ENCODE measurements at places on chromosomes 12 and 14.

GRCh38 chr14:51290132-51290531 is 50.1 kb downstream of the TMX1 start:
- no peak for DNase-seq

- DNase-seq: no peak
Observed at GRCh38 chr12:23217158-23217557, 592.2 kb downstream of the ETNK1 start.

GRCh38 chr14:64409126-64409920 is 21.2 kb downstream of the MTHFD1 start:
- DNase-seq: no peak

DNA sequence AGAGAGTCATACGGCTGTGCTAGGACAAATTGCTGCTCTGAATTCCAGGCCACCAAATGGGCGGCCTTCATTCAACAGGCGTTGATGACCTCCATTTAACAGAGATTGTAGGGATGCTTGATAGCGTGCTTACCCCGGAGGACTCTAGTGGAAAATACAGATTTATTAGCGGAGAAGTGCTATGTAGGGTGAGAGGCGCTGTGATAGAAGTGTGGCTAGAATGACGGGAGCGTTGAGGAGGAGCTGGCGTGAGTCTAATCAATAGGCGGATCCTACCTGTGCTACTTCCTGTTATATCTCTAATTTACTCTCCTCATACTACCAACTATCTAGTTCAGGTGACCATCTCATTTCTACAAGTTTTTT is 668 bp downstream of the MRPS35 start:
- no peak for DNase-seq

GRCh38 chr14:32666308-32666707 is 272.4 kb upstream of the NPAS3 start:
- DNase-seq: no peak

- DNase-seq: no peak
Observed at GRCh38 chr14:76759589-76759988, 1.7 kb upstream of the VASH1 start.

DNA sequence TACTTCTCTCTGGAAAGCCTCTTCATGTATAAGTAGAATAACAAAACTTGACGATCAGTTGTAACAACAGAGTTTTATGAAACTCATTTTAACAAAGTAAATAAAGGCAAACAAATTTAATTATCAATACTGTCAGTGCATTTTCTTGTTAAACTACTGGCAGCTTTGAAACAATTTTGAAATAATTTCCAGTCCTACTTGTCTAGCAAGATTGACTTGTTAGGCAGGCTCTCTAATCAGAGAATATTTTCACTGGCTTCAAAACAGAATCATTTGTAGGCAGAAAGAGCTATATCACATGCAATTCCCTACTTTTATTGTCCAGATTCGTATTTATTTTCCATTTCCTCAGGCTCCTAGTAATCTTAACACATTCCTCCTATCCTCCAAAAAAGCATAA is 45.9 kb upstream of the SLC6A13 start:
- DNase-seq: no peak

DNA sequence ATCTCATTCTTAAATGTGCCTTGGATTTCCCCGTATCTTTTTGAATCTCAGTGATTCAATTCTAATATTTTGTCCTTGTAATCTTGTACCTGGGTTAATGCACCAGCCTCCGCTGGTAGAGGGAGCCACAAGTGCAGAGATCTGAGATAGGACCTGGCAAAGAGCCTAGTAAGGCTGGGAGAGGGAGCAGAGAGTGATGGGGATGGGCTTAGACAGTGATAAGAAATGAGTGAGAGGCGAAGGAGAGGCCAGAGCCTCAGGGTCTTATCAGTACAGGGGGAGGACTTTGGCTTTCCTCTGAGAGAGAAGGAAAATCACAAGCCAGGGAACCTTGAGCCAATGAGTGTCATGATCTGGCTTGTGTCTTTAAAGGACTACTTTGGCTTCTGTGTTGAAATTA is 30.5 kb upstream of the LMNTD1 start:
- no peak for DNase-seq

DNA sequence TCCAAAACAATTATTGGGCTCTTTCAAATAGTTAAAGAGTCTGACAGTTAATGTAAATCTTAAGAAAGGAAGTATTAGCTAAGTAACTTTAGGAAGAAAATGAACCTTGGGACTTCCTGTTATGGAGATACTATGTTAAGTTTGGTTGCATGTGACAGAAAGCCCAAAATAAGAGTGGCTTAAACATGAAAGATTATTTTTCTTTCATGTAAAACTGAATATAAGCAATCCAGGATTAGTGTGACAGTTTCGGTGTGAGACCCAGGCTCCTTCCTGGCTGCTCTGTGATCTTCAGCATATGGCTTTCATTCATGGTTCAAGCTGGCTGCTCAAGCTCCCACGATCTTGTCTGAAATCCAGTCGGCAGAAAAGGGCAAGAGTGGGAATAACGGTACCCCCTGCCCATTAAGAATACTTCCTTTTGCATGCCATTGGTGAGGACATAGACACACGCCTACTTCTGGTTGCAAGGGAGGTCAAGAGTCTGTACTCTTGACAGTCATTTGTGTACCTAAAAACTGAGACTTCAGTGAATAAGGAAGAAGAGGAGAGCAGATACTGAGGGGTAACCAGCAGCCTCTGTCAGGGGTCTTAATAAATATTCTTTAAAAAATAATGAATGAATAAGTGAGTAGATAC is 2.2 kb upstream of the RPAP3 start:
- DNase-seq: no peak

DNA sequence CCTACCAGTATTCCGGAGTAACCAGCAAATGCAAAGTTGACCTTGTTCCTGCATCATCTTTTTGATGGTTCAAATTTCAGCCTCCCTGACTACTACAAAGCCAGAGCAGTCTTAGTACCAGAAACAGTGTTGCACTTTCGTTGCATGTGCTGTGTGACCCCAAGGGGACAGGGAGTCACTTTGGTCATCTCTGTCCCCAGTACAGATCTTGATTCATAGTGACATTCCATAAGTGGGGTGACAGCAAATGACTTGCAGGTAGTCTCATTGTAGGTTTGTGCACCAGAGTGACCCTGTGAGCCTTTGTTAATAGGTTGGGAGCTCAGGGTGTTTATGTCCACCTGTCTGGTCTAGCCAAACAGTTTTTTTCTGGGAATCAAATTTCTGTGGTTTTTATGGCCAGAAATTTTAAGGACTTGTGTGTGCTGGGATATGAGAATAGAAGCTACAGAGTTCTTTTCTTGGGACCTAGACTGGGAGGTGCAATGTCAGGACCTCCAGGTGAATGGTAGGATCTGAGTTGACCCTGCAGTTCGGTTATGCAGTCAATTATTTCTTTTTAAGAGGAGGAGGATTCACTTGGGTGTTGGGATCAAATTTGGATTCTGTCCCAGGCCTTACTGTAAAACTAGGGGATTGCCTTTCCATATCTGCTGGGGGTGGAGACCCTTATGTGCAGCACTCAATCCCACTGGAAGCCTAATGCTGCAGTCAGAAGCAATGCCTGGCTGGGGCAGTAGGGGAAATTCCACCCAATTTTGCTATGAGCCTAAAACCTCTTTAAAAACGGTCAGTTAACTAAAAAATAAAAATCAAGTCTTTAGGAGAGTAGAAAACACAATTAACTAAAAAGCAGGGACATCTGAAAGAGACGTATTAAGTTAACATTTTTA is 10.1 kb downstream of the EIF5 start:
- DNase-seq: no peak

GRCh38 chr14:98325761-98326160 is 946.2 kb downstream of the BCL11B start:
- no peak for DNase-seq

DNA sequence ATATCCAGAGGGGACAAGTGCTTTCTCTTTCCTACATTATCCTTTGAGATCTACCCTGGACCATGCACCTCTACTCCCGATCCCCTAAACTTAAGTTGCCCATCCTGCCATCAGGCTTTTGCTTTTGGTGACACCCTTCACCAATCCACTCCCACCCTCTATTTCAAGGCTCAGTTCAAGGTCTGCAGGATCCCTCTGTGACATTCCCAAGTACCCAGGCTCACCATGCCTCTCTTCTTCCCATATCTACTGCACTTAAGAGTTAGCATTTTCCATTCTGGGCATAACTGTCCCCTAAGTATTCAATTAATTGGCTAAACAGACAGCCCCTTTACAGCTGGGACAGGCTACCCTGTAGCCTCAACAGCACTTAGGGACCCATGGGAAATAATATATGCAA is 3.1 kb downstream of the NFYB start:
- no peak for DNase-seq

GRCh38 chr12:66050610-66051009 is 79.9 kb downstream of the LLPH start:
- no peak for DNase-seq

- DNase-seq: no peak
Observed at GRCh38 chr14:35958499-35958898, 132.4 kb downstream of the BRMS1L start.

- no peak for DNase-seq
Observed at GRCh38 chr14:75450381-75451276, 22.8 kb downstream of the JDP2 start.

DNA sequence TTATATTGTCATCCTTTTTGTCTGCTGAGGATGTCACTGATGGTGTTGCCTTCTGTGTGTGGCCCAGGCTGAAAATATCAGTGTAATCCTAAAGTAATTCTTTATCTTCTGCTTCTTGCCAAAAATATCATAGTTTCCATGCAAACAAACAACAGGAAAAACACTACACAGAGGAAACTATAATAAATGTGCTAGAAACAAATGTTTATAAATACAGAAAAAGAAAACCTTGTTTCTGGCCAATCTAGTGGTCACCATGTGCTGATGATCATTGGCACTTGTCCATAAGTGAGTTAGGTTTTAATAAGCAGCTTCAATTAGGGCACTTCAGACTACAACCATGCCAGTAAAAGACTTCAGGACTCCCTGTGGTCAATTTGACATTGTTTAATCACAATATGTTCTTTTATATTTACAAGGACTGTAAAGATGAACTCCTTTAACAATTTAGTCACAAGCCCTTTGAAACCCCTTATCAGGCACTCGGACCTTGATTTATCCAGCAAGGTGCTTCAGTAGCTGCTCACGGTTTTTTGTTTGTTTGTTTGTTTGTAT is 124.8 kb downstream of the TMTC3 start:
- DNase-seq: no peak

GRCh38 chr14:21382886-21383847 is 652 bp downstream of the SUPT16H start:
- DNase-seq: no peak

- peak; percentile 15 for DNase-seq
Observed at GRCh38 chr12:129052373-129052772, 199.1 kb downstream of the GLT1D1 start.

GRCh38 chr12:49565406-49566265 is 2.3 kb downstream of the MCRS1 start:
- DNase-seq: no peak

Measured in non-pigmented ciliary epithelial cell (primary cell).